ENCODE measurements at places on chromosomes 3 and 15.

DNA sequence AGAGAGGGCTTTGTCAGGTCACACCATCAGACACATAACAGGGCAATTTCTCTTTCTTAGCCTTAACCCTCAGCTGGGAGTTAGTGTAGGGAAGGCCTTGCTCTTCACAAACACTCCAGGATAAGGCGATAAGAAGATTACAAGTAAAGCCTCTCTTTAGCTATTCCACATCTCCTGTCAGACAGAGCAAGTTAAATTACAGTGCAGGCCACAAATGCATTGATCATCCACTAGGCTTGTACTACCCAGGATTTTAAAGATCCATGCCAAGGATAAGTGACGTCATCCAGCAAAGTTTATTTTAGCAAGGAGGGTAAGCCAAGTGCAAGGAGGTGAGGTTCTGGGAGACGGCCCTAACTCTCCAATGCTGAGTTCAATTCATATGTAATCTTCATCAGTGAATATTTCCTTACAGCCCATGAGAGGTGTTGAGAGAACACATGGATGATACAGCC is 890.6 kb upstream of the NR2F2 start:
- no peaks in the 10 kb centered on the region for H3K4me1 ChIP-seq
- no peak for DNase-seq
- H3K27me3 ChIP-seq, result no peaks in the 10 kb centered on the region
- no peak overlapping the region for H3K27ac ChIP-seq

DNA sequence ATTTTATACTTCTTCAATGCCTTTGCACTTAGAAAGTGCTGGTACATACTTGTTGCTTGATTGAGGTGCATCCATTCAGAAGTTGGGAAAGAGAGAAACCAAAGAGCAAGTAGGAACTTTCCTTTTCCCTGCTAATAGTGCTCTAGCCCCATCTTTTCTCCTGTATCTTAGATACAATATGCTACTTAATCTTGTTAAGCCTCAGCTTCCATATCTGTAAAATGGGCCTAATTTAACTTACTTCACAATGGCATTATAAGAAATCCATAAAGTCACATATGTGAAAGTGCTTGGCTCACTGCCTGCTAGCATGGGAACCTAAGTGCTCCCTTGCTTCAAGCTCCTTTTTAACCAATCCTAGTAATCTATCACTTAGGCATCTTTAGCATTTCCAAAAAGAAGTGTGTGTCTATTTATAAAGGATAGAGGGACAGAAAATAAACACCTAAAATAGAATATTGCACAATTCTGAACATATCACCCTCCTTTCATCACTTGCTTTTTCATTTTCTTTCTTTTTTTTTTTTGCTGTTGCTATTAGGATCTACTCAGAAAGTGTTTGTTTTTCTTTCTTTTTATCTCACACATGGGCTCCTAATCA is 28.1 kb downstream of the KCNAB1 start:
- peak overlapping the region; percentile 16 for H3K27ac ChIP-seq
- H3K27me3 ChIP-seq, result no peaks in the 10 kb centered on the region
- no peaks in the 10 kb centered on the region for H3K36me3 ChIP-seq
- peaks cover 19% of the 10 kb centered on the region for H3K4me1 ChIP-seq
- DNase-seq, result no peak

DNA sequence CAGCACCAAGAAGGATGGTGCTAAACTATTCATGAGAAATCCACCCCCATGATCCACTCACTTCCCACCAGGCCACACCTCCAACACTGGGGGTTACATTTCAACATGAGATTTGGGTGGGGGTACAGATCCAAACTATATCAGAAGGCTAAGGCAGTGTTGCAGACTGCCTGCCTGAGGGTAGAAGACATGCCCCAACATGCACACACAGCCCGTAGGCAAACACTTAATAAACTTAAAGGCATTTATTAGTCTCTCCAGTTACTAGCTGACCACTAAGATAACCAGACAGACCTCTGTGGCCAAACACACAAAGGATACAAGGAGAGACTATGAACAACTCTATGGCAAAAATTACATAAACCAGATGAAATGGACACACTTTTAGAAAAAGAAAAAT is 10.2 kb downstream of the FAM162A start:
- H3K36me3 ChIP-seq, result peaks cover 7% of the 10 kb centered on the region
- peaks cover 22% of the 10 kb centered on the region for H3K4me1 ChIP-seq
- no peaks in the 10 kb centered on the region for H3K27me3 ChIP-seq

- H3K27me3 ChIP-seq, result no peaks in the 10 kb centered on the region
- no peaks in the 10 kb centered on the region for H3K4me1 ChIP-seq
- no peak overlapping the region for H3K4me3 ChIP-seq
- no peak overlapping the region for H3K27ac ChIP-seq
- no peaks in the 10 kb centered on the region for H3K36me3 ChIP-seq
Measured at GRCh38 chr3:186746008-186746407, 28.8 kb downstream of the KNG1 start.

GRCh38 chr15:58715266-58715917 is 34.1 kb downstream of the ADAM10 start:
- H3K27me3 ChIP-seq, result no peaks in the 10 kb centered on the region
- no peak overlapping the region for H3K4me3 ChIP-seq
- no peak overlapping the region for H3K27ac ChIP-seq
- no peaks in the 10 kb centered on the region for H3K4me1 ChIP-seq
- H3K36me3 ChIP-seq, result peaks cover 25% of the 10 kb centered on the region

Measured in stomach (tissue), 19 donors.